ENCODE measurements at places on chromosomes 6 and 20.

- no peak for DNase-seq
These were observed 4.6 kb upstream of the C2 start for GRCh38 chr6:31922942-31923341.

- DNase-seq = no peak
These were observed 677 bp downstream of the HLA-DQA1 start for GRCh38 chr6:32637883-32638282.

DNA sequence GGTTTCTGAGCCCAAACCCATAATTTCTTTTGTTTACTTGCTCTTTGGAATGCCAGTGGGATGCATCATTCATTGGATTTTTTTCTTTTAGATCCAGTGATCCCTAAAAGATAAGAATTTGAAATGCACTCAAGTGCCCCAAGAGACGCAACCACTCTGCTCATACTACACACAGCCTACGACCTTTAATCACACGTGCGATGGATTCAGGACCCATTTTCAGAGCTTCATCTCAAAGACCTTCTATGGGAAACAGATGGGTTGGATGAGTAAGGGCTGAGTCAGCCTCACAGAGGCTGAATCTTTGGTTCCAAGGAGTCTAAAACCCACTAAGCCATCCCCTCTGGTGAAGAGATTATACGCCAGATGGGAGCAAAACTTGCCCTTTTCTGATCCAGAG is 265.5 kb upstream of the EXOC2 start:
- DNase-seq = peak; percentile 37

- DNase-seq = no peak
These were observed 6.0 kb upstream of the FILIP1 start for GRCh38 chr6:75499640-75500039.

DNA sequence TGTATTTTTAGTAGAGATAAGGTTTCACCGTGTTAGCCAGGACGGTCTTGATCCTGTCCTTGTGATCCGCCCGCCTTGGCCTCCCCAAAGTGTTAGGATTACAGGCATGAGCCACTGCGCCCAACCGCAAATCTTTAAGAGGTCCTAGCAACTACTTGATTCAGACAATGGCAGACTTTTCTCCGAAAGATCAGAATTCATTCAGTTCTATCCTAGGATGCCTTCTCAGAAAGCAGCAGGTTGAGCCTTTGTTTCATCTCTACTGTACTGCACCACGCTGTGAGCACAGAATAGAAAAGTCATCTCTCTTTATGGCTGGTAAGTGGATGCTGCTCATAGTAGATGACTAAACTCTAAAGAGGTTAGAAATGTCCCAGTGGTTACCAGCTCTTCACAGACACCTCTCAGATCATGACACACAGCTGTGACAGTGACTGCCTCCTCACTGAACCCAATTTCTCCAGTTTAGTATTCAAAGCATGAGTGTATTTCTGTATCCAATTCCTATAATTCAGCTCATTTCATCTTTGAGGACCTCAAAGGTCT is 6.0 kb upstream of the HSF2 start:
- no peak for DNase-seq

GRCh38 chr6:155943635-155944034 is 488.0 kb upstream of the NOX3 start:
- no peak for DNase-seq

DNA sequence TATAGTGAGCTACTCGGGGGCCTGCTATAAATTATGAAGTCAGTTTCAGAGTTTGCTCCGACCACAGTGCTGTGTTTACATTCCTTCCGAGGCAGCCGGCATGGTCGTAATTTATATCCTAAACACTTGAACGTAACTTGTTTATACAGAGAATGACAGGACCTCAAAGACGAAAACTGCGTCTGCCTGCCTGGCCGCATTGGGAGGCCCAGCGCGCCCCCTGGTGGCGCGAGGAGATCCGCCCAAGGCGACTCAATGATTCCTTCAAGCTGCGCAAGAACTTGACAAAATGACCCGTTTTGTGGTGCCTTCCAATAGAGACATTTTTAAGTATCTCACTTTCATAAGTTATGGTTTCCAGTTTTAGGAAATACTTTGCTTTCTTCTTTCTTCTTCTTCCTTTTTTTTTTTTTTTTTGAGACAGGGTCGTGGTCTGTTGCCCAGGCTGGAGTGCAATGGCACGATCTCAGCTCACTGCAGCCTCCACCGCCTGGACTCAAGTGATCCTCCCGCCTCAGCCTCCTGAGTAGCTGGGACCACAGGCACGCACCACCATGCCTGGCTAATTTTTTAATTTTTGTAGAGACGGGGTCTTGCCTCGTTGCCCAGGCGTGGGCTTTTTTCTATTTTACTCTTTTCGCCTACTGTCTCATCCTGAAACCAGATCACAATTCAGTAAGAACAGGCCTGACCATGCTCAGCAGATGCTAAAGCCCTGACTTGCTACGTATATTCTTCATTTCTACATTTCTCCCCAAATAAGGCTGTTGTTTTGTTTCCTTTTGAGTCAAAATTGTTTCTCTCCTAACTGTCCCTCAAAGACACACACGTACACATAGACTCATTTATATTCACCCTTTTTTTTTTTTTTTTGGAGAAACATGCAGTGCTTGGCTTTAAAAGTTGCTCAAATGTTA is 7.8 kb downstream of the FOXF2 start:
- no peak for DNase-seq

DNA sequence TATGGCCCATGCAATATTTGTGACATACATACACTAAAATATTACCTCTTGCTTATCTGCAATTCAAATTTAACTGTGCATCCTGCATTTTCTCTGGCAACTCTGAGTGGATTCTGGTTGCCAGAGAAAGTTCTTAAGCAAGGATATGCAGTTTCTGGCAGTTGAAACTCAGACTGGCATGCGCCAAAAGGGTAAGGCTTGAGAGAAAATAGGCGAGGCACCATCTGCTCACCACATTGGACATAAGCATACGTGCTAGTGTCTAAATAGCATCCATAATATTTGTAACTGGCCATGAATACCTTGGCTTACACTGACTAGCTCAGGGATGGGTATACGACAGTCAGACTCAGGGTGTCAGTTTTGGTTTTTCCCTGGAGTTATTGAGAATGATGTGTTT is 465.1 kb downstream of the DOK5 start:
- DNase-seq = no peak

DNA sequence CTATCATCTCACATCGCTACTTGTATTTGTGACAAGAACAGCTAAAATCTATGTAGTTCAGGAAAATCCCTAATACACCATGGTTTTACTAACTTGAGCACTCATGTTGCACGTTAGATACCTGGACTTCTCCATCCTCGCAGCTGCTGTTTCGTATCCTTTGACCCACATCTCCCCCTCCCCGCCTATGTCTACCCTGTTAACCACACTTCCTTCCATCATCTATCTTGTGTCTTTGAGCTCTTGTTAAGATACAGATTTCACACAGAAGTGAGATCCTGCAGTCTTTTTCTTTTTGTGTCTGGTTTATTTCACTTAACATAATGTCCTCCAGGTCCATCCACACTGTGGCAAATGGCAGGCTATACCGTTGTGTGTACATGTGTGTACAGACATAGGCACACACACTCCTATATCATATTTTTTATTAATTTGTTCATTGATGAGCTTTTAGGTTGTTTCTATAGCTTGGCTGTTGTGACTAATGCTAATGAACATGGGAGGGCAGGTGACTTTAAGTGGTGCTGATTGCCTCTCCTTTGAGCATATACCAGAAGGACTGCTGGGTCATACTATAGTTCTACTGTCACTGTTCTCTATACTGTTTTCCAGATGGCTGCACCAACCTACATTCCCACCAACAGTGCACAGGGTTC is 117.8 kb downstream of the WDR27 start:
- DNase-seq = no peak

- no peak for DNase-seq
These were observed 49.3 kb downstream of the ARFGEF2 start for GRCh38 chr20:48970681-48971365.

- no peak for DNase-seq
These were observed 96.6 kb upstream of the FOXP4 start for GRCh38 chr6:41449399-41450245.

- DNase-seq = no peak
These were observed 587 bp downstream of the PDSS2 start for GRCh38 chr6:107458672-107459282.

GRCh38 chr6:1381481-1382330 is 7.7 kb upstream of the FOXF2 start:
- no peak for DNase-seq

DNA sequence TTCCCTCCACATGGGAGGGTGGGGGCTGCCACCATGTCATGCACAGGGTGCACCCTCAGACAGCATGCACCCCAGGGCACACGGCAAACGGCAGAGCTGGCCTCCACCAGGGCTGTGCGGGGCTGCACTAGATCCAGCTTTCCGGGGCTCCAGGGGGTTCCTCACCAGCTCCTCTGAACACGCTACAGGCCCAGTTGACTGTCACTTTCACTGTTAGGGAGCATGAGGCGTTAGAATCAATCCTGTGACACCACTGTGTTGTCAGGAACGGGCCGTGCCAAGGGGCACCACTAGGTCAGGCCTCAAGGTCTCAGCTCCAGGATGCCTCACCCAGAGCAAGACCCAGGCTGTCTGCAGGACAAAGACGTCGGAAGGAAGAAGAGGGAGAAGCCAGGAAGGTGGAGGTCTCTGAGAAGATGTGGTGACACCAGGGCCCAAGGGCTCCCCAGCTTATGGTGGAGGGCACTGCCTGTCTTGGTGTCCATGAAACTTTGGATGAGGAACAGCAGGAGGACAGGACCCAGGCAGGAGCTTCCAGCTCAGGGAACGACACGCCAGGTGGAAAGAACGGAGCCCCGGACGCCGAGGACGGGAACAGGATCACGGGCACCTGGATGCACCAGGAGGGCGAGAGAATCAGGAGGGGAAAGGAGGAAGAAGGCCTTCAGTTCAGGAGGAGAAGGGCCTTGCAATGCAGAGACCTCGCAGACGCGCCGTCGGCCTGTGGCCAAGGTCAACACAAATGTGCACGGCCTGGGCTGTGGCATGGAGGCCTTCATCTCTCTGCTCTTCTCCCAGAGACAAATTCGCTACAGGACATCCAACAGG is 49.5 kb downstream of the YTHDF1 start:
- DNase-seq = no peak

DNA sequence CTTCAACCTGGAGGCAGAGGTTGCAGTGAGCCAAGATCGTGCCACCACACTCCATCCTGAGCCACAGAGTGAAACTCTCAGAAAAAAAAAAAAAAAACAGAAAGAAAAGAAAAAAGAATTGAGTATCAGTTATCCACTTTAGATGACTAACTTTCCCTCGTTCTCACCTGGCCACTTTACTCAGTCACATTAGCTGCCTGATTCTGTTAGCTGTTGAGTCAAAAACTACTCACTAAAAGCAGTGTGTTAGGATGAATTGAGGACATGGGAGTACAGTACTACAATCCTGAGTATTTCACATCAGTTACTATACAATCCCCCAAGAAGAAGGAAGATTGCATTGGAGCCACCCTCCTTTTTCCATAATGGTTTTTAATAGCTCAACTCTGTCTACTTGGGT is 114.6 kb downstream of the ADAT2 start:
- no peak for DNase-seq

DNA sequence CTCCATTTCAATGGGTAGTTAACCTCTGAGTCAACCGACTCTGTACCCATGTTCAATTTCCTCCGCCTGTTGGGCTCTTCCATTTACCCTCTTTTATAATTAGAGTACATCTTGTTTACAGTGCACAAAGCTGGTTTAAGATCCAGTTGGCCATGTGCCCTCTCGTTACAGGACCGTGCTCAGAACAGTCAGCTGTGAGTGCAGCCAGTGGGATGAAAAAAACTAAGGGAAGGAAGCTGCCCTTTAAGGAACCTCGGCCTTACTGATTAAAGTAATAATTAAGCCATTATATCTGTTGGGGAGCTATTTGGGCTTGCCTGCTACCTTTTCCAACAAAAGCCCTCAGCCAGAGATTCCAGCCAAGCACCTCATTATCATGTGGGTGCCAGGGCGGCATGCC is 68.8 kb downstream of the TMEM170B start:
- no peak for DNase-seq

- no peak for DNase-seq
These were observed 13.5 kb upstream of the ENPP4 start for GRCh38 chr6:46116289-46116688.

DNA sequence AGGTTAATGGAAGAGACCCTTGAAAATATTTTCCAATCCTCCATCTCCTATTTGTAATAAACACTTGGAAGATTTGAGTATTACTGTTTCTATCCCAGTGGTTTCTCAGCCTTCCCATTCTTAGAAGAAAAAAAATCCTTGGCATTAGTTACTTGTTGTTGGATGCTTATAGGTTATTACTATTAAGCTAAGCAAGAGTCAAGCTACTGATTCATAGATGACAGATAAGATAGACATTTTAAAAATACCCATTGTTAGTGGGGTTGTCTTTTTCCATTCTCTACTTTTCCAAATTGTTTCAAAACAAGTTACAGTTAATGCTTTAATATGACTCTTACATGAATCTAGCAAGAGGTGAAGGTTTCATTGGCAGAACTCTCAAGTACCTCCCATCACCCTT is 158.5 kb downstream of the HIVEP2 start:
- DNase-seq = no peak

DNA sequence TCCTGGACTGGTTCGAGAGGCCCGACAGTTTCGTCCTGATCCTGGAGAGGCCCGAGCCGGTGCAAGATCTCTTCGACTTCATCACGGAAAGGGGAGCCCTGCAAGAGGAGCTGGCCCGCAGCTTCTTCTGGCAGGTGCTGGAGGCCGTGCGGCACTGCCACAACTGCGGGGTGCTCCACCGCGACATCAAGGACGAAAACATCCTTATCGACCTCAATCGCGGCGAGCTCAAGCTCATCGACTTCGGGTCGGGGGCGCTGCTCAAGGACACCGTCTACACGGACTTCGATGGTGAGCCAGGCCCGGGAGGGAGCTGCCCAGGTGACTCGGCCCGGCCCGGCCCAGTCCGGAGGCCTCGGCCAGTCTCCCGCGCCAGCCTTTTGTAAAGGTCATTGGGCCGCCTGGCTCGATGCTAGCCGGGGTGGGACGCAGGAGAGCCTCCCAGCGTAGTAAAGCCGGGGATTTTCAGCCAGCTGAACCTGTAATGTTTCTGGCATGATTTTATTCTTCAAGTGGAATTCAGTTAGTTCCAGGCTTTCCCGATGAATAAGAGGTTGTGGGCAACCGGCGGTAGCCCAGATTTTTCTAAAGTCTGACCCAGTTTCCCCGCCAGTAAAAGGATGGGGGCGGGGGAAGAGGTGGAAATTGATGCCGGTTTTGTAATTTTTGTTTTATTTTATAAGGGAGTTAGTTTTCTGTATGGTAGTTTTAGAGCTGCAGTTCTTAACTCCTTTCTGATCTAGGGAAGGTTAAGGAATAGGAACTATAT is 1.4 kb downstream of the PIM1 start:
- DNase-seq = no peak

DNA sequence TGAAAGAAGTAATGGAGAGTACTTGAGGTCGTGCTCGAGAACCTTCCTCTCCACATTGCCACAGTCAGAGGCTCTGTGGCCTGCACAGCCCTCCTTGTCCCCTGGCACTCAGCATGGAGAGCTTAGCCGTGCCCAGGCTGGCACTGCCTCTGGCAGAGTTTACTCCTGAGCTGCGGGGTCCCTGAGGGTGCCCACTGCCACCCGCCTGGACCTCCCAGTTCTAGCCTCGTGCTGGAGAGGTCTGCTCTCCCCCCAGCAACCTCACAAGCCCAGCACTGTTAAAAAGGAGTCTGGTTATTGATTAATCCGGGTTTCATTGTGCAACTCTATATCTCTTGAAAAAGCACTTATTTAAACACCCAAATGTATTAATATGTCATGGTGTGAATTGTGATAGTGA is 226.8 kb downstream of the TMEM242 start:
- no peak for DNase-seq
